NB4 (cell line): ENCODE measurements at places on chromosomes 16 and 17.

- DNase-seq: no peak
These were observed 1.4 kb upstream of the CTRB1 start for GRCh38 chr16:75217389-75217851.

DNA sequence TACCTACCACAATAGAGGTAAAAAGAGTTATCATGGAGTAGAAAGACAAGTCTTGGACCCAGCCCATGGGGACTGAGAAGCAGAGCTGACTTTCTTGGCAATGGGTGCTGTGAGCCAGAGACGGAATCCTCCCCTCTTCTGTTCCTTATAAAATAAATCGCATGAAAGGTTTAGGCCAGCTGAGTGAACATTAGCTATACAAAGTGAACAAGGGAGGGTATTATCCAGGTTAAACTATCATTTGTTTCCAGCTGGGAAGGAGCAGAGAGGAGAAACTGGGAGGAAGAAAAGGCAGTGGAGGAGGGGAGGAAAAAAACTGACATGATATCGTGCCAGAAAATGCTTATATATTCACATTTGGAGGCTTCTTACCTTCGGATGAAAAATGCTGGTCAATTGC, 13.3 kb upstream of the PAFAH1B1 start:
- no peak for DNase-seq

- DNase-seq: no peak
These were observed 247.1 kb downstream of the UTP18 start for GRCh38 chr17:51507444-51507843.

- DNase-seq: no peak
These were observed 13.8 kb downstream of the KCNG4 start for GRCh38 chr16:84226026-84226425.

- peak; percentile 57 for DNase-seq
These were observed 4.6 kb downstream of the RAI1 start for GRCh38 chr17:17685775-17686291.

- no peak for DNase-seq
These were observed 265.9 kb upstream of the SALL1 start for GRCh38 chr16:51416926-51417325.

GRCh38 chr17:78558181-78558850, 18.9 kb downstream of the DNAH17 start:
- DNase-seq: peak; percentile 16

- no peak for DNase-seq
These were observed 102.6 kb upstream of the HS3ST3A1 start for GRCh38 chr17:13704333-13704732.

DNA sequence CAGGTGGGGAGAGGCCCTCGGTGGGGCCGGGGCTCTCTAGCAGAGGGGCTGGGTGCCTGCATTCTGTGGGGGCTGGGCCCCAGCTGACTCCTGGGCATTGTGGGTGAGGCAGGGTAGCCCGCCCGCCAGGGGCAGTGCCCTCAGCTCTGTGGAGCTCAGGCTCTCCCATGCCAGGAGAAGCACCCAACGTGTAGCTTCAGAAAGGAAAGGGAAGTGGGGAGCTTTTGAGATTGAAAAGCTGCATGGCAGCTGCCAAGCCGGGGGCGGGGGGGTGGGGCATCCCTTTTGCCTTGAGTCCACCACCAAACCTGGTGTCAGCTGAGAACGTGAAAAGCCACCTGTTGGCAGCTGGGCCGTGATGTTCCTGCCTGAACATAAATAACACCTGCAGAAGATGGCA, 192.1 kb upstream of the CIBAR2 start:
- DNase-seq: no peak

DNA sequence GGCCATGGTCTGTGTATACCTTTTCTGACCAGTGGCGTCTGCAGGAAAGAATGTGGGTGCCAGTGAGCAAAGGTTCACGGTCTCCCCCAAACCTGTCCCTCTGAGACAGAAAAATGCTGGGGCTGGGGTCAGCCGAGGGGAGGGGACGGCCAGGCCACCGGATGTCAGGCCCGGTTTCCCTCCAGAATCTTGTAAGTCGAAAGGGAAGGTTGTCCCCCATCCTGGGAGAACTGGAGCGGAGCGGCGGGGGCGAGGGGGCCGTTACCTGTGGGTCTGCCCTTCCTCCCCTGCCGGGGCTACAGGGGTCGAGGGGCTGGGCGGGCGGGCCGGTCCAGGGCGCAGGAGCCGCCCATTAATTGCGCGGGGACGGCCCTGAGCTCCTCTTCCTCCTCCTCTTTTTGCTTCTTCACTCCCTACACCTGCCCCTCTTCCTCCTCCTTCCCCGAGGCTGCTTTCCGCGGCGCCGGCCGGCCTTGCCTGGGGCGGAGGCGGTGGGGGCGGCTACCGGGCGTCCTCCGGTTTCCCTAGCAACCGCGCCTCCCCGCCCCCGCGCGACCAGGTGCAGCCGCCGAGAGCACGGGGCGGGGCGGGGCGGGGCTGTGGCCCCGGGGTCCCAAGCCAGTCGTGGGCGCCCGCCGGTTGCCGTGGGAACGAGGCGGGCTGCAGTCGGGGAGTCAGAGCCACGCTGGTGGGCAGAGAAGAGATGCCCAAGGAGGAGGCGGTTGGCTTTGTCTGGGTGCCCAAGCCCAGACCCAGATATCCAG, at the start of gene MARCHF10:
Gene MARCHF10, minus strand, starts transcription at position 503 of the 764 bp plus-strand sequence. CDS start 6,579 bp downstream, outside the sequence.
- DNase-seq: no peak

GRCh38 chr17:55708175-55708974, 14.3 kb downstream of the TMEM100 start:
- no peak for DNase-seq

- peak; percentile 63 for DNase-seq
These were observed 21.3 kb downstream of the CIBAR2 start for GRCh38 chr16:85090873-85091521.

DNA sequence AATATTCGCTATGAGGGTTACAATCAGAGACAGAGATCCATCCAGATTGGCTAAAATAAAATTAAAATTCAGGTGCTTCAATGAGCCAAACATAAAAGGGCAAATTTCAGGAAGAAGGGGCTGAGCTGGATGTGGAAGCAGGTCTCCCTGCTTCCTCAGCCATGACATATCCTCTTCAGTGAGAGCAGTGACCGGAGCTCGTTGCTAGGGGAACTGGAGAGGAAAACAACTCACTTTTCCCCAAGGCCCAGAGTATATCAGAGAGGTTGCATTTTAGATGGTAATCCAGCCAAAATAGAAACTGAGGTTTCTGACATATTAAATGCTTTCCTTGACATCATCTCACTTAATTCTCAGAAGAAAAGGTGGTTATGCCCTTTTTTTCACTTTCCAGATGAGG, 503.5 kb downstream of the HS3ST4 start:
- DNase-seq: no peak

DNA sequence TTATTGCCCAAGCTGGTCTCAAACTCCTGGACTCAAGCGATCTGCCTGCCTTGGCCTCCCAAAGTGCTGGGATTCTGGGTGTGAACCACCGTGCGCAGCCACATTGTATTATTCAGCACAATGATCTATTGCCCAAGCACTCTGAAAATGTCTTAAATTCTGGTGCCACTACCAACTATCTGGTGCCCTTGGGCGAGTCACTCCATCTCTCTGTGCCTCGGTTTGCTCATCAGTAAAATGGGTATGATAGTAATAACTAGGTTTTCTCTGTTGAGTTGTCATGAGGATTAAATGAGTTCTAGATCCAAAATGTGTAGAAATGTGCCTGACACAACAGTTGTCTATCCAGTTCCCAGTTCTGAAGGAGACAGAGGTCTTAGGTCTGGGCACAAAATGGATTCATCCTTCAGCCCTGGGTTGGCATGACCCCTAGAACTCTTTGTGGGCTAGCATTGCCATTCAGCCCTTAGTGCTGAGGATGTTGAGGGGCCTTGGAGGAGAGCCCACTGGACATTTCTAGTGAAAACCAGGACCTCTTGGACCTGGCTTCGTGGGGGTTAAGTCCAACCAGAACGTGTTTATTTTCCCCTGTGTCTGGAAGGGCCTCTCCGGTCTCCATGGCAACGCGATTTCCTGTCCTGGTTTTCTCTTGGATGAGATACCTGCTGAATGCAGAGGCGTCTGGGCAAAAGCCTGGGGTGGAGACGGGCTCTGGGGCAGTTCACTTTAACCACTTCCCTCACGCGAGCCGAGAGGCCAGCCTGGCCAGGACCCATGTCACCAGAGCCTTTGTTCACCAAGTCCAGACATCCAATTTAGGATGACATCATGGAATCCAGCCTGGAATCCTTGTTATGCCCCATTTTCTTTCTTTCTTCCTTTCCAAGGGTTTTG, 43.7 kb upstream of the TNRC6A start:
- DNase-seq: no peak

DNA sequence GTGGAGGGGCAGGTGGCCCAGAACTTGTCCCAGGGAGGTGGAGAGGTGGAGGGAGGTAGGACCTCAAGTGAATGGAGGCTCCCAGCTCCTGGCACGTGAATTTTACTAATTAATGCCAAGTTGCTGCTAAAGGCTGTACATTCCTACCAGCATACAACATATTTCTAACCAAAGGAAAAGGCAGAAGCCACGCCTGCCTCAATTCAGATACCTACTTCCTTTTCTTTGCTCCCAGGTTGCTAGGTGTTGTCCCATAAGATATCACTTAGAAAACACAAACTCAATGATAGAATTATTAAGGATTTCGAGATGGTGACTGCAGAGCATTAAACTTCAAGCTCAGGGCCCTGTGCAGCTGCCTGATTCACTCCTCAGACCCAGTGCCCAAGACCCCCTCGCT, 20.5 kb upstream of the SMPD3 start:
- DNase-seq: no peak

- peak; percentile 70 for DNase-seq
These were observed 13.0 kb downstream of the AIPL1 start for GRCh38 chr17:6421700-6422604.

- DNase-seq: peak; percentile 70
These were observed 15.3 kb downstream of the TBCD start for GRCh38 chr17:82767041-82767754.

DNA sequence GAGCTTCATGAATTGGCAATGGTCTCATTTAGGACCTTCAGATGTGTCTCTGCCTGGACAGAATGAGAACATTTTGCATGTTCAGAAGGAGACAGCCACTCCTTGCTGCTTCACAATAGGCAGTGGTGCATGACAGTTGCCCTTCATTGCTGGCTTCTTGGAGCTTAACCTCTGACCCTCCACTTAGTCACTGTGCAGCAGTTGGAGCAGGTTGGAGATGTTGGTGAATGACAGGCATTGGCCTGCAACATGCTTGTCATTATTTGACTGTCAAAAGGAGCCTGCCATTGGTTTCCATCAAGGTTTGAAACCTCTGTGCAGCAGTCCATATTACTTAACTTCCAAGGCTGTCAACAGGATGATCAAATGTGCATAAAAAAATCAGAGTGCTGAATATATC, 22.7 kb downstream of the FTO start:
- DNase-seq: no peak

- peak; percentile 59 for DNase-seq
These were observed 7.2 kb upstream of the DRC7 start for GRCh38 chr16:57687363-57687929.

- no peak for DNase-seq
These were observed 18.6 kb downstream of the SETD6 start for GRCh38 chr16:58533751-58534470.

DNA sequence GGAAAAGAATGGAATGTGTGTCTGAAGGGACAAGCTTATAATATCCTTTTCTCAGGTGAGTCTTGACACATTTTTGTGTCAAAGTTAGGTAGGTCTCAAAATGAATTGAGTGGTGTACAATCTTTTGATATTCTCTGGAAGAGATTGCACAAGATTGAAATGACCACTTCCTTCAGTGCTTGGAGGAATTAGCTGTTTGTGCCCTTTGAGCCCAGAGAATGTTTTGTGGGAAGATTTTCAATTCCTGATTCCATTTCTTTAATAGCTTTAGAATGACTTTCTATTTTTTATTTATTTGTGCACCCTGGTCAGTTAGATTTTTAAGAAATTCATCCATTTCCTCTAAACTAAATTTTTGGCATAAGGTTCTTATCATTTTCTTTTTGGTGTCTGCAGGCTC, 1.6 kb upstream of the CCL13 start:
- no peak for DNase-seq

GRCh38 chr17:6153375-6153774, 83.2 kb downstream of the WSCD1 start:
- no peak for DNase-seq

GRCh38 chr17:49525831-49526741, 31.0 kb downstream of the NGFR start:
- DNase-seq: no peak

GRCh38 chr17:33106525-33107165, 115.0 kb downstream of the SPACA3 start:
- no peak for DNase-seq

- no peak for DNase-seq
These were observed 699 bp upstream of the MAP1LC3B start for GRCh38 chr16:87391324-87391949.

GRCh38 chr16:82630219-82630618, 3.5 kb downstream of the CDH13 start:
- no peak for DNase-seq
